AG04449 (cell line): ENCODE measurements at places on chromosomes 7 and 10.
A peak's percentile ranks its signal among the peaks of the same experiment; 100 is the strongest.

GRCh38 chr7:11332186-11332864 lies 358.7 kb downstream of the PHF14 start:
- DNase-seq: no peak

- DNase-seq: no peak
Observed at GRCh38 chr7:26199301-26200037, 1.1 kb downstream of the HNRNPA2B1 start.

DNA sequence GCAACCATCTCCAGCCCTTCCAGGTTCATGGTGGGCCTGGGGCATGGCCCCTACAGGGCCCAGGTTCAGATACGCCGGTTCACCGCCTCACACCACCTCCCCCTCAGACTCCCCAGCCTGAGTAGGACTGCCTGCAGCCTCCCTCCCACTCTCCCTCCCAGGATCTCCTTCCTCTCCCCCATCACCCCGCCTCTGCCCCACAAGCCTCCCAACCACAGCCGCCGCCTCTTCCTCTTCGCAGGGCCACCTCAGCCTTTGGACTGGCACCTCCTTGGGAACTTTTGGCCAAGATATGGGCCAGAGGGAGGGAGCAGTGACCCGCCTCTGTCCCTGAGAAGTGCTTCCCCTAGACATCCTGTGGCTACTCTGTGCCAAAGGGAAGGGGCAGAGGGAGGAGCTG lies 9.3 kb downstream of the KCNIP2 start:
- DNase-seq: no peak

DNA sequence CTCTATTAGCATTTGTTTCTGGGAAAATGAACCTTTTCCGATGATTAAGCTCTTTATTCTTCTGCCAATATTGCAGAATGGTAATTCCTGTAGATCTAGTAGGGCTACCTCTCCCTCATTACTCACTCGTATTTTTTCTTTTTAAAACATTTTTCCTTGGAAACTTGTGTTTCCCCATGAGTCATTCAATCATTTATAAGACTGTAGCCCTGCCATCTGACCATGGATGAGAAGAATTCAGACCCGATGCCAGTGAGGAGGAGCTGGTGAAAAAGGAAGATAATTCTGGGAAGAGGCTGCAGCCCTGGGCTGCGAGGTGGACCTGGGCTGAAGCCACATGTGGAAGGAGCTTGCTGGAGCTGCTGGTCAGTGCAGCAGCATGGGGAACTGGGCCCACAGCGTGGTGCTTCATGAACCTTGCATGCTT lies 242.8 kb downstream of the KLF6 start:
- DNase-seq: peak; percentile 60

DNA sequence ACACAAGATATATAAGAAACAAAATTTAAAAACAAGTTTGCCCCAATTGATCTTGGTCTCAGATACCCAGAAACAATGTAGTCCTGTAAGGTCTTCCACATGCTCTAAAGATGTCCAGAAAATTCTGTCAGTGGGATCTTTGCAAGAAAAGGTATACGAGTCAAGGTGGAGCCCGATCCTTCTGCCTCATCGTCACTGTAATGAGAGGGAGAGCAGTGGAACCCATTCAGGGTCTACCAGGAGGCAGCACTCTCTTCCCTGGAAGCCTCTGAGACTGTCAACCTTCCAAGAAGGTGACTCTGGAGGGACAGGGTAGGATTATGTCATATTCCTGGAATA lies 112.8 kb downstream of the JCAD start:
- no peak for DNase-seq

DNA sequence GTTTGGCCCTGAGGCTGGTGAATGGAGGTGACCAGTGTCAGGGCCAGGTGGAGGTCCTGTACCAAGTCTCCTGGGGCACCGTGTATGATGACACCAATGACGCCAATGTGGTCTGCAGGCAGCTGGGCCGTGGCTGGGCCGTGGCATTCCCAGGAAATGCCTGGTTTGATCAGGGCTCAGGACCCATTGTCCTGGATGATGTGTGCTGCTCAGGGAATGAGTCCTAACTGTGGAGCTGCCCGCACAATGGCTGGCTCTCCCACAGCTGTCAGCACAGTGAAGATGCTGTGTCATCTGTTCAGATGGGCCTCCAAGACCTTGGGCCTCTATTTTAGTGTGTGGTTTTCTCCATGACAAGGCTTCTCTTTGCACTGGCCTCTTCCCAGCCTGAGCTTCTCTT lies 64.0 kb downstream of the DMBT1 start:
- no peak for DNase-seq

DNA sequence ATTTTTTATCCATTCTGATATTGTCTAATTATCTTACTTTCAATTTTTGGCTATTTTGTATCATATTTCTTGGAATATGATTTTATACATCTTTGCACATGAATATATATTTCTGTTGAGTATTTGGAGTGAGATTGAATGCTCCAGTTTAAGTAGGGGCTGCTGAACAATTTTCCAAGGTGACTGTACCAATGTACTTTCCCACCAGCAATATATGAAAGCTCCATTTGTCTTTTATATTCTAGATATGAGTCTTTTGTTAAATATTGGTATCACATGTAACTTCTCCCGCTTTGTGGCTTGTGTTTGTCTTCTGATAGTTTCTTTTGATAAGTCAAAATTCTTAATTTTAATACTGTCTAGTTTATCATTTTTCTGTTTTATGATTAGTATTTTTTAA lies 144.6 kb upstream of the MDFIC start:
- DNase-seq: no peak

GRCh38 chr7:12257582-12257981 lies 46.5 kb downstream of the TMEM106B start:
- DNase-seq: no peak

GRCh38 chr10:26407406-26407969 lies 30.7 kb upstream of the APBB1IP start:
- DNase-seq: no peak

- no peak for DNase-seq
Observed at GRCh38 chr7:43799605-43800004, 41.1 kb downstream of the BLVRA start.

- no peak for DNase-seq
Observed at GRCh38 chr7:7148798-7149481, 33.4 kb upstream of the C1GALT1 start.
